Stimulated activated CD4-positive, alpha-beta T cell treated with anti-CD3 and anti-CD28 coated beads, Interleukin-1b, Interleukin-23, amount 100 ng/mL, for 1 hour (primary cell): ENCODE measurements at places on chromosomes 13 and 19.

- no peak for DNase-seq
Observed at GRCh38 chr19:21587549-21587948, 82.1 kb downstream of the ZNF429 start.

GRCh38 chr19:48900477-48901406, 630 bp downstream of the NUCB1 start:
- no peak for DNase-seq

DNA sequence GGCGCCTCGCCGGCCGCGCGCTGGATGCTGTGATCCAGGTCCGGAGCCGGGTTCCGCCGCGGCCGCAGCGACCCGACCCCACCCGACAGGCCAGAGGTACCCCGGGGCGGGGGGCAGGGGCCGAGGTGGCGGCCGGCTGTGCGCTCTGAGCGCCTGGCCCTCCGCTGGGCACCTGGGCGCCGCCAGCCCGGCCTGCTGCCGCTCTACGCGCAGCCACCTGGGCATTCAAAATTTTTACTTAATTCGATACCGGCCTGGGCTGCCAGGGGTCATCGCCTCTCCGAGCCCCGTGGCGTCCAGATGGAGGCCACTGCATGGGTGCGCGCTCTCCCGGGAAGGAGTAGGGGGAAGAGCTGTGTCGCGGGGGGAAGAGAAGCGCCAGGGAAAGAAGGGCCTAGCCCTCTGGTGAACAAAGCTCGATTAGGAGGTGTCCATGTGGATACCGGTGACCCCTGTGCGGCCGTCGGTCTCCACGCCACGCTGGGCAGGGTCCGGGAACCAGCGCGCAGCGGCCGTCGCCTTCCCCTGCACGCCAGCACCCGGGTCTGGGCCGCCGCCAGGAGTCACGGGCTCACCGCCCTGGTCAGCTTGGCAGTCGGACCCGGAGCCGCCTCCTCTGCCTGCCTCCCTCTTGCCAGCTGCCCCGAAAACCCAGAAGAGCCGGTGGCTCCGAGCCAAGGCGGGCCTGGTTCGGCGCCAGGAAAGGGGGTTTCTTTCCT, 666 bp downstream of the BIVM start:
- no peak for DNase-seq

GRCh38 chr13:21344662-21345176, 114.4 kb downstream of the ZDHHC20 start:
- no peak for DNase-seq

- DNase-seq = no peak
Observed at GRCh38 chr13:39938596-39938995, 283.1 kb downstream of the COG6 start.

DNA sequence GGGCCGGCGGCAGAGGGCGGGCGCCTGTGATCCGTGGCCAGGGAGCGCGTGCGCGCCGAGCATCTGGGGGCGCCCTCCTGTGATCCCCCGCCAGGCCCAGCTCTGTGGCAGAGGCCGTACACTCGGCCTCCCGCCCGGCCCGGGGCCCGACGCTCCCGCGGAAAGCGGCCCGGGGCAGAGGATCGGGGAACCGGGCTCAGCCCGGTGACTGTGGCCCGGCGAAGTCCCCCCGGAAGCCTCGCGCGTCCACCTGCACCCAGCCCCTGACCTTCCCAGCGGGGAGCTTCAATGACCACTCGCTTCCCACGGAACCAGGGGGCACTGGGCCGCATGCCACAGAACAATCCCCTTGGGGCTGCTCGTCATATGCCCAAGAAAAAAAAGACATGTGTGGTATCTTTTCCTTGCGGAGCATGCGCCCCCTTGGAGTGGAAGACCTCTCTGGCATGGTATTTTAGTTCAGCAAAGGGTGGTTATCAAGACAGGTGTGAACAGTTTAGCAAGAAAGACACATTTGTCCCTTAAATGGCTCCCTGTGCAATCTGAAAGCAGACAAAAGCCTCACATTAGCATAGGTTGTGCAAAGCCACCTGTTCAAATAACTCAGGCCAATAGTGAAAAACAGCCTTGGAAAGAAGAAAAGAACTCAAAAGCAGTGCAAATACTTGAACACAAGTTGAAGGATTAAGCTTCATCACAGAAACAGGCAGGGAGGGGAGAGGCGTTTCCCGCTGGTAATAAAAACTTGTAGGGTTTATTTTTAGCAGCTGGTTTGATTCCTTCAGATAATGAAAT, 290.9 kb upstream of the SOX21 start:
- DNase-seq = no peak

GRCh38 chr13:52929846-52930245, 81.4 kb upstream of the PCDH8 start:
- no peak for DNase-seq

- DNase-seq = no peak
Observed at GRCh38 chr13:98147521-98147920, 4.6 kb downstream of the FARP1 start.

- DNase-seq = no peak
Observed at GRCh38 chr19:38386300-38386970, 1.4 kb downstream of the GGN start.

DNA sequence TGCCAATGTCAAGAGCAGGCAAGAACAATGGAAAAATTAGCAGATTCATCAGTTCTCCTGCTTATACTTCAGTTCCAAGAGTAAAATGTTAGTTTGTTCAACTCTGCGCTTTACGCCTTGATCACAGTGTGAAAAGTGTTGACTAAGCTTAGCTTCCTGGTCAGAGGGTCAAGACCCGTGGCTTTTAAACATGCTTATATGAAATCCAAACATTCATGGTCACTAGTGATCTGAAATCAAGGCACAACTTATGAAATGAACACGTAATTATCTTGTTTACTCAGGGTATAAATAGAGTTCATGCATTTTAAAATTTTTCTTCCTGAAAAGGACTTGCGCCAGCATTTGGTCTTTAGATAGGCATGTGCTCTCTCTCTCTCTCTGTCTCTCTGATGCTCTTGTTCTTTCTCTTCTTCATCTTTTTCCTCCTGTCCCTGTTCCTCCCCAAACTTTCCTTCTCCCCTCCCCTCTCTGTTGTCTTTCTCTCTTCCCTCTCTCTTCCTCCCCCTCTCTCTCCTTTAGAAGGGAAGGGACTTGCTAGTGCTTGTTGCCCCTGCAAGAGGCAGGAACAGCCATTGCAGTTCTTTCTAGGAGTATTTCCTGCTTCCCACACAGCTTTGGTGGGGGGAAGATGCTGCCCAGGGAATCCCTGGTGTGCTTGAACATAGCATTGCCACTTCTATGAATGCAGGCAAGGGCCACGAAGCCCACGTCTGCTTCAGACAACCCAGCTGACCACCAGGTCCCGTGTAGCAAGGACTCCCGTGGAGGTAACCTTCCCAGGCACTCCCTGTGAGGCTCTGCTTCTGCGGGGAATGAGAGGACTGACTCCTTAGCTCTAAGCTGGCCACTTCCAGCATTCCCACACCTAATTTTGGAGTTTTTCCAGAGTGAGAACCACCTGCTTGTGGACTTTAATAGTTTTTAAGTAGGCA, 7.1 kb upstream of the ZNF536 start:
- no peak for DNase-seq

DNA sequence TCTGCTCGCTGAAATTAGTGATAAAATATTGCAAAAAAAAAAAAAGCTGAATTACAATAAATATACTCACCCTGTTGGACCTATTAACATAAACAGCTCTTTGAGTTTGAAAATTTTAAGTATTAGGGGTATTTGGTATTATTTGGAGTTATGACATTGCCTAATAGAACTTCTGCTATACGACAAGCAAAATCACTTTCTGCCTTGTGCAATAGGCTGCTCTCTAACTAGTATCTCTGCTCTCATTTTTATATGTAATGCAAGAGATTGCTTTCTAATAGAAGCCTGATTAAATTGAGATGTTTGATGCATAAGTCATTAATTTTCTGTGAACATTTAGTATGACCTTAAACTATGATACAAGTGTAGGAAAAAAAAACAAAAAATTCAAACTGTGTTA, 5.3 kb downstream of the RGS9BP start:
- DNase-seq = no peak

DNA sequence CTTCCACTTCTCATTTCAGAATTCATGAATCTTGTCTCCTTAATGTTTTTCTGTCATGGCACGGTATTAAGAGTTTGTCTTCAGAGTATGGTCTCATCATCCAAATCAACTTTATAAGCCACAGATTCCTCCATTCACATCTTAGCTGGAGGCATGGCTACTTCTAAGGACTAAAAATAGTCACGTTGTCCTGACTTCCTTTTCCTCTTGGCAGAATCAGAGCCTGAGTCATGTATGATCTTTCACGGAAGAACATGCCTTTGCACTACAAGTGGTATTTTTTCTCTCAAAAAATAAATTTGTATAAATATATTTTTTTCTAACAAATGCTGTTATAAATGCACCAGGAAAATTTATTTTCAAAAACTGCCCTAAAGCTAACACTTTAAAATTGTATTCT, 71.4 kb downstream of the ALOX5AP start:
- no peak for DNase-seq

GRCh38 chr13:91247768-91248167, 99.7 kb upstream of the MIR17HG start:
- DNase-seq = no peak

- DNase-seq = no peak
Observed at GRCh38 chr13:31394506-31394905, 194.7 kb downstream of the B3GLCT start.

- DNase-seq = no peak
Observed at GRCh38 chr13:73140801-73141200, 82.0 kb downstream of the KLF5 start.

DNA sequence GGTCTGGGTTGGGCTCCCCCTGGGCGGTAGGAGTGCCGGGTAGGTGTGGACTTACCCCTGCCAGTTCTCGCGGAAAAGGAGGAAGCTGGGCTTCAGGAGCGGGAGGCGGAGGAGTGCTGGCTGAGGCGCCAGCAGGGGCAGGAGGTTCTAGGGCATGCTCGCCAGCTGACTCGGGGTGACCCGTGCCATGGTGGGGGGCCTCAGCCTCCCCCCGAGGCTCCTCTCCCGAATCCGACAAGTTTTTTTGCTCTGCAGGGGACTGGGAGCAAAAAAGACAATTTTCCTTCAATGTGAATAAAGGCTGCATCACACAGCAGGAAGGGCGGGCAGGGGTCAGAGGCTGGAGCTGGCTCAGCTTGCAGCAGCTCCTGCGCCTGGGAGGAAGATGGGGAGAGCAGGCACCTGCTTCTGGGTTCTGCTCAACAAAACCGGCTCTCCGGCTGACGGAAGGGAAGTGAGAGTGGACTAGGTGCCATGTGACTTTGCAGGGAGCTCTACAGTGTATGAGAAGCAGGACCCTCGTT, 26.5 kb downstream of the RANBP3 start:
- no peak for DNase-seq

DNA sequence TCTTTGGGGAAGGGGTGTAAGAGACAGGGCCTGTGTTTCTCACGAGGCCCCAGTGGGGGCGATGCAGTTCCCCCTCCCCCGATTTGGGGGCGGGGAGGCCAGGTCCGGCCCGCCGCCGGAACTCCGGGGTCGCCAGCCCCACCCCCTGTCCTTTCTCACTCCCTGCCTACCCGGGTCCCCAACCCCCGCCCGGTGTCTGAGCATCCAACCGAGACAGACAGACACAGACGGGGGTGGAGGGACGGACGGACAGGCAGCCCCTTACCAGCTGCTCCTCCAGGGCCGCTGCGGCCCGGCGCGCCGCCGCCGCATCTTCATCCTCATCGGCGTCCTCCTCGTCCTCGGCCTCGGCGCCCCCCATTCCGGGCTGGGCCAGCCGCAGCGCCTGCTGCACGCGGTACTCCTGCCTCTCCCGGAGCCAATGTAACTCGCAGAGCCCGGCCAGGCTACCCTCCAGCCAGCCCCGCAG, 397 bp downstream of the DACT3 start:
- no peak for DNase-seq

GRCh38 chr13:29978211-29978610, 127.8 kb upstream of the UBL3 start:
- DNase-seq = no peak

GRCh38 chr13:39876258-39876657, 220.8 kb downstream of the COG6 start:
- no peak for DNase-seq

DNA sequence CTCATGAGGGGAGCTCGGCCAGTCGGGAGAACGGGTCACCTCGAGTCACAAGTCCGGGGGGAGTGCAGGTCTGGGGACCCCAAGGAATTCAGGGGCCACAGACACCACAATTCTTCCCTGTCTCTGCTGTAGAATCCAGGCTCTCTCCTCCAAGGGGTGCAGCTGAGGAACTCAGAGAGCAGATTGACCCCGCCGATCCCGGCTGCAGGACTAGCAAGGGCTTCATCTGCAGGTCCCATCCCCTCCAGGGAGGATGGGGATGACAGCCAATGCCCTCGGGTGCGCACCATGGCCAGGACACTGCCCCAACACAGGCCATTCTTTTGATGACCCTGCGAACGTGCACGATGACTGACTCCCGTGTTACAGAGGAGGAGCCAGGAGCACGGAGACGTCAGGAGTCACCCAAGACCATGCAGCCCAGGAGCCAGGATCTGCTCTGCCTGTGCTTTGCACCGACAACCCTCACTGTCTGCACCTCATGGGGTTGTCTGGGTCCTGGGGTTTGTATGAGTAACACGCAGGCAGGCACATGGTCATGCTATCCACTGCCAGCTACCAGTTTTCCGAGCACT, 48.5 kb upstream of the TUBGCP3 start:
- no peak for DNase-seq

DNA sequence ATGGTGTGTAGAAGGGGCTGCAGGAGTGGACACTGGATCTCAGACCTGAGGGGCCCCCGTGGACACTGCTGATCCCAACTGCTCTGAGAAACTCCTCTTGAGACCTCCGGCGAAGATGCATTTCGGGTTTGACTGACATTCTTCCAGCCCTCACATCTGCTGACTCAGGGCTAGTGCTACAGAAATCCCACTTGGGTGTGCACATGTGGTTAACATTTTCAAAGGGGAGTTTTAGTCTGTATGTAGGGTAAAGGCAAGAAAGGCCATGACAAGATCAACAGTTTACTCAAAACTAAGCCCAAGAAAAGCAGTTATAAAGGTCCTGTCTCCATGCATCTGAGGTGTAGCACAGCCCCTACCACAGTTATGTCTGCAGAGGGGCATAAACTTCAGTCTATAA, 31.2 kb downstream of the DLEU7 start:
- no peak for DNase-seq

GRCh38 chr19:34436716-34437115, 8.5 kb downstream of the UBA2 start:
- DNase-seq = no peak

DNA sequence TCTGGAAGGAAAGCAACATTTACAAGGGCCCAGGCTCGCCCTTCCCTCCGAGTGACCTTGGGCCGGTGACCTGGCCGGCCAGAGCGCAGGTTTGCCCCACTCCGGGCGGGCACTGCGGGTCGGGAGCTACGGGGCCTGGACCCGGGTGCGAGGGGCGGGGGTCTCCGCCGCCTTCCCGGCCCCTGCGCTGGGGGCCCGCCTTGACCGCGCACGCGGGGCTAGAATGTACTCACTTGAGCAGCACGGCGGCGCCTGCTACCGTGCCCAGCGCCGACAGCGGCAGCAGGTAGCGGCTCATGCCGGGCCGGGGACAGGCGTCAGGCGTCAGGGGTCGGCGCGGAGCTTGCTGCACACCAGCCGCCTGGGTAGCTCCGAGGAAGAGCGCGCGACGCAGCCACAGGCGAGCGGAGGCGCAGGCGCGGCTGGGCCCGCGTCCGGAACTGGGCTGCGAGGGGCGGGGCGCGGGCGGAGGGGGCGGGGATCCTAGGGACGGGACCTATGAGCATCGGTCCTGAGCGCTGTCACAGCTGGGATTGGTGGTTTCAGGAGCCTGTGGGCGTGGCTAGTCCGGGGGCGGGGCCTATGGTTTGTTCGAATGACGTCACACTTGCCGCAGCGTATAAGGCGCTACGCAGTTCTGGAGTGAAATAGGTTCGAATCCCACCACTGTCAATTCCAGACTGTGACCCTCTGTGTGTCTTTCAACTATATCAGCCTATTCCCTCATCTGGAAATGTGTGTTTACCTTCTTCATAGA, at the start of gene RDH13:
TSS of gene RDH13 (minus strand) at position 414 of the 757 bp plus-strand sequence. CDS start at position 298, 116 bp downstream.
- DNase-seq = peak; percentile 100
